Kidney (tissue), 22 donors: ENCODE measurements at places on chromosomes 6 and 20. TPM values are rescaled to one million over a fixed set of nuclear protein-coding genes. Genes with fewer than 3 reads are reported as not detected.
A peak's percentile ranks its signal among the peaks of the same experiment; 100 is the strongest.

MRAP2 gene
- 4.2 TPM for polyA plus RNA-seq

DNA sequence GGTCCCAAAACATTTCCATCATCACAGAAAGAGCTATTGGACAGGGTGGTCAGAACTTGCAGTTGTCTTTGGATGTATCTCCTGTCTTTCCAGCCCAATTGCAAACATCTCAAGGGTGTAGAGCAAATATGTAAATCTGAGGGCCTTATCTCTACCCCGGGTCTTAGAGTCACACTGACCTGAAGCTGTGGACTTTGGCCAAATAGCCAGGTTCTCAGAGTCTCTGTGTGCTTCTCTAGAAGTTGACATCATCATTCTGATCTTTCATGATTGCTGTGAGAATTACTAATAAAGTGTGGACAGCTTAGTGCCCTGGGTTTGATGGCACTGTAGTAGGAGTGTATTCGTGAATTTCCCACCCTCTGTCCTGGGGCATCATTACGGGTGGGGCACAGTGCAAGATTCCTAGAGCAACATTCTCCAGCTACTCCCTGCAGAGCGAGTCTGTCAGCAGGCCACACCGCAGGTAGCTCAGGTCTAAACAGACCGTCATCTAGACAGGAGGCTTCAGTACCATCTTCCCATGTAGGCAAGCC is 71.1 kb downstream of the SLC24A3 start:
- DNase-seq, result no peak

DNA sequence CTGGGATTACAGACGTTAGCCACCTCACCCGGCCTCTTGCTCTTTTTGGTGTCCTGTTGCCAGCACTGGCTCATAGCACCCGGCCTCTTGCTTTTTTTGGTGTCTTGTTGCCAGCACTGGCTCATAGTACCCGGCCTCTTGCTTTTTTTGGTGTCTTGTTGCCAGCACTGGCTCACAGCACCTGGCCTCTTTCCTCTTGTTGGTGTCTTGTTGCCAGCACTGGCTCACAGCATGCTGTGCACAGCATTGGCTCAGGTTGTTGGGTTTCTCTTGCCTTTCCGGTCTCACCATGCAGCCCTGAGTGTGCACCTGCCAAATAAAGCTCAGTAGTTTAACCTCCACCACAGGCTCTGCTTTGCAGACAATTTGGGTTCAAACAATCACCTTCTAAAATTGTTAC is 208.2 kb downstream of the THBS2 start:
- peak; percentile 10 for DNase-seq

- DNase-seq, result no peak
These were observed 157.0 kb upstream of the CITED2 start for GRCh38 chr6:139531148-139532115.

SLC17A2 gene
- 0.54 TPM for polyA plus RNA-seq

- DNase-seq, result peak; percentile 23
These were observed 219.3 kb downstream of the GMDS start for GRCh38 chr6:2026133-2026532.

GRCh38 chr20:39214828-39215227 is 252.7 kb downstream of the DHX35 start:
- DNase-seq, result no peak

DNA sequence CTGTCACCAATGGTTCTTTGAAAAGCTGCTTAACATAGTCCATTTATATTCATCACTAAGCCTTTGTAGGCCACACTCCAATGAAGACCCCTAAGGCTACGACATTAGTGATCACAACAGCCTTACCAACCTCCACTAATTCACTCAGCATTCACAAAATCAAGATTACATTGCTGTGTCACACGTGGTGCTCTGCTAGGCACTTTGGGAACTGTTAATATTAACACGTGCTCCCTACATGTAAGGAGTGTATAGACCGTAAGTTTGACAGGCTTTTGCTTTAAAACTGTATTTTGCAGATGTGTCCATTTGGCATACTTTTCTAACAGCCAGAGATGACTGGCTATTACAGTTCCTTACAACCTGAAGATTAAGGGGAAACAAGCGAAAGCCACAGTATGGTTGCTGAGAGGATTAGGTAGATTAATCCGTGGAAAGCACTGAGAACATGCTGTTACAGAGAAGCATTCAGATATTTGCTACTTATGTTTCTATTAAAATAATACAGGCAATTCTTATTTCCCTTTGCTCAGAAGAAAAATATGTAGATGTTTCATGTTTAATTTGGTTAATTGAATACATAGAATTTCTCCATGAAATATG is 69.7 kb downstream of the SAMD3 start:
- no peak for DNase-seq

CLPSL2 gene
- not detected for polyA plus RNA-seq

DPPA5 gene
- polyA plus RNA-seq, result not detected
